Endodermal cell (in vitro differentiated cells): ENCODE measurements at places on chromosomes 2 and 18.

DNA sequence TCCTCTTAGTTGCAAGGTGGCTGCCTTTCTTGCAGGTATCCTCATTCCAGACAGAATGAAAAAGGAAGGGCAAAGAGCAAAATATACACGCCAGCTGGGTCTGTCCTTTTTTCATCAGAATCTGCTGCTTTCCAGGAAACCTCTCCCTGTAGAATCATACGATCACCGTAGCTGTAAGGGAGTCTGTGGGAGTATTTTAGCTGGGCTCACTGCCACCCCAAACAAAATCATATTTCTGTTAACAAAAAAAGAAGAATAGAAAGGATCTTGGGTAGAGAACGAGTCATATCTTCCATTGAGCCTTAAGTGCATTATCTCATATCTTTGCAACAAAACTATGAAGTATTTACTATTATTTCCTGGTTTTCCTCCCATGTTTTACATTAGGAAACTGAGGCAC is 15.0 kb upstream of the TANC1 start:
- peaks cover 4% of the 10 kb centered on the region for H3K4me1 ChIP-seq
- no peaks in the 10 kb centered on the region for H3K36me3 ChIP-seq
- no peak for DNase-seq
- no peaks in the 10 kb centered on the region for H3K27me3 ChIP-seq

DNA sequence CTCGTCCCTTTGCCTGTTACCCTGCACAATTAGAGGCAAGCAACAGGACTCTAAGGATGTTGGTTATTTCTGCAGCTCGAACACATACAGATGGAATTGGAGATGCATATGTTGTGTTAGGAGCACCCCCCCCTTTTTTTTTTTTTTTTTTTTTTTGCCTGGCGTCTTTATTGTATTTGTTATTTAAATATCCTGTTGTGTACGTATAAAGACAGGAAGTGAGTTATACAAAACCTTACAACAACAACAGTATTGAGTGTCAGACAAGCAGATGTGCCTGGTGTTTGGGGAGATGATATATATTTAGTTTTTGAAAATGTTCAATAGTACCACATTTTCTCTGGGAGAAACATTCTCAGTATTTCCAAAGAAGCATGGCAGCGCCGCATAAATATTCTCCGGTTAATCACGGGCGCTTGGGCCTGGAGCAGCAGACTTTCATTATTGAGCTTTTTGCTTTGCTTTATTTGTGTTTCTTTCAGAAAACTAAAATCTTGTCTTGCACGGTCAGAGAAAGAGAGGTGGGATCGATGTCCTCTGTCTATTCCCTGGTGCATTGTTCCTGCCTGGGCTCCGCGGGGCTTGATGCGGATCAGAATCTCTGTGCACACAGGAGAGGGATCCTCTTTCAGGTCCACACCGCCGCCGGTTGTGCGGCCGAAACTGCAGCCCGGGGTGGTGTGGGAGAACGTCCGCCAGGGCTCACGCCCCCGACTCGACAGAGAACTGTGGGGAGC is 23.2 kb upstream of the ZNF516 start:
- H3K4me1 ChIP-seq = no peaks in the 10 kb centered on the region
- no peaks in the 10 kb centered on the region for H3K36me3 ChIP-seq
- H3K4me3 ChIP-seq = peak overlapping the region; percentile 75
- peak overlapping the region; percentile 50 for H3K27ac ChIP-seq
- DNase-seq = peak; percentile 85
- no peaks in the 10 kb centered on the region for H3K27me3 ChIP-seq

- no peaks in the 10 kb centered on the region for H3K36me3 ChIP-seq
- no peaks in the 10 kb centered on the region for H3K4me1 ChIP-seq
- H3K27me3 ChIP-seq = peaks cover 23% of the 10 kb centered on the region
- no peak overlapping the region for H3K27ac ChIP-seq
- no peak overlapping the region for H3K4me3 ChIP-seq
Observed at GRCh38 chr2:45137966-45138695, 128.9 kb upstream of the SIX2 start.

- H3K27ac ChIP-seq = no peak overlapping the region
- no peaks in the 10 kb centered on the region for H3K4me1 ChIP-seq
- no peak for DNase-seq
- no peaks in the 10 kb centered on the region for H3K36me3 ChIP-seq
- no peak overlapping the region for H3K4me3 ChIP-seq
Observed at GRCh38 chr18:35192415-35192814, 48.4 kb upstream of the ZNF397 start.

DNA sequence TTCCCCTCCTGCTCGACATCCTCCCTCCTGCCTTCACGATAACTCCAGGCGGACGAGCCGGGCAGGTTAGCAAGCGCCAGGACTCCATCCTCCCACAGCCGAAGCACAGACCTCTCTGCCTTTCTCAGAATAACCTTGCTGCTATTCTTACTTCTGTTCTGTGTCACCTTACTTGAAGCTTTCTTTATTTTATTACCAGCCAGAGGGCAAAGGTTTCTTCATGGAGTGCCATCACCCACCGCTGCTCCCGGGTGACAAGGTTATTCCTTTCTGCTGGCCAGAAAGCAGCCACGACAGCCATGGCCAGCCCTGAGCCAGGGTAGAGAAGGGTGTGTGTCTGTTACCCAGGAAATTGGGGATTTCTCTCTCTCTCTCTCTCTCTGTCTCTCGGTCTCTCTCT is 227.1 kb downstream of the ANAPC1 start:
- DNase-seq = peak; percentile 38
- no peak overlapping the region for H3K4me3 ChIP-seq
- H3K27me3 ChIP-seq = peaks cover 4% of the 10 kb centered on the region
- no peaks in the 10 kb centered on the region for H3K4me1 ChIP-seq
- no peaks in the 10 kb centered on the region for H3K36me3 ChIP-seq
- no peak overlapping the region for H3K27ac ChIP-seq

- no peak for DNase-seq
- H3K4me3 ChIP-seq = no peak overlapping the region
- H3K4me1 ChIP-seq = no peaks in the 10 kb centered on the region
- no peaks in the 10 kb centered on the region for H3K27me3 ChIP-seq
- H3K36me3 ChIP-seq = peaks cover 3% of the 10 kb centered on the region
- no peak overlapping the region for H3K27ac ChIP-seq
Observed at GRCh38 chr2:170052151-170052550, 125.8 kb upstream of the MYO3B start.

GRCh38 chr2:62743506-62743905 is 38.0 kb downstream of the EHBP1 start:
- H3K36me3 ChIP-seq = no peaks in the 10 kb centered on the region
- no peak overlapping the region for H3K4me3 ChIP-seq
- no peaks in the 10 kb centered on the region for H3K27me3 ChIP-seq
- DNase-seq = no peak
- no peaks in the 10 kb centered on the region for H3K4me1 ChIP-seq
- no peak overlapping the region for H3K27ac ChIP-seq

- no peak for DNase-seq
- no peak overlapping the region for H3K4me3 ChIP-seq
- no peaks in the 10 kb centered on the region for H3K27me3 ChIP-seq
- no peaks in the 10 kb centered on the region for H3K4me1 ChIP-seq
Observed at GRCh38 chr2:1567556-1568344, 154.5 kb downstream of the TPO start.

DNA sequence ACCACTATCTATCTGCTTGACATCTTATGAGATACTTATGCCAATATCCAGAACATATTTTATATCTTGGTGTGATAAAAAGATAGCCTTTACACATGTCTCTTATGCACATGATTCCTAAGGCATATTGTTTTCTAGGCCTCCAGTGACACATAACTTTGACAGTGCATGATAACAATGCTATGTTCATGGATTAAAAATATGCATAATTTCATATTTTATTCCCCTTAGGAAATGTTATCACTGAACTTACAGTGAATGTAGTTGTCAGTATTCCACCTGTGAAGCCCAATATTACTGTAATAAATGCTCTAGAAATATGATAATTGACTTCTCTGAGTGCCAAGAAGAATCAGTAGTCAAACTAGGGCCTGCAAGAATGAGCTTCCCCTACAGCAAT is 532.3 kb downstream of the SPAG16 start:
- no peaks in the 10 kb centered on the region for H3K27me3 ChIP-seq
- H3K36me3 ChIP-seq = no peaks in the 10 kb centered on the region
- DNase-seq = no peak
- H3K4me3 ChIP-seq = no peak overlapping the region

GRCh38 chr2:172995323-172996244 is 80.1 kb upstream of the MAP3K20 start:
- no peaks in the 10 kb centered on the region for H3K27me3 ChIP-seq
- no peaks in the 10 kb centered on the region for H3K4me1 ChIP-seq
- H3K36me3 ChIP-seq = no peaks in the 10 kb centered on the region
- H3K27ac ChIP-seq = no peak overlapping the region
- no peak overlapping the region for H3K4me3 ChIP-seq
- no peak for DNase-seq

- DNase-seq = no peak
- H3K27me3 ChIP-seq = no peaks in the 10 kb centered on the region
- no peaks in the 10 kb centered on the region for H3K4me1 ChIP-seq
- no peak overlapping the region for H3K27ac ChIP-seq
- no peaks in the 10 kb centered on the region for H3K36me3 ChIP-seq
- H3K4me3 ChIP-seq = no peak overlapping the region
Observed at GRCh38 chr18:76251691-76252090, 243.4 kb downstream of the ZNF516 start.

DNA sequence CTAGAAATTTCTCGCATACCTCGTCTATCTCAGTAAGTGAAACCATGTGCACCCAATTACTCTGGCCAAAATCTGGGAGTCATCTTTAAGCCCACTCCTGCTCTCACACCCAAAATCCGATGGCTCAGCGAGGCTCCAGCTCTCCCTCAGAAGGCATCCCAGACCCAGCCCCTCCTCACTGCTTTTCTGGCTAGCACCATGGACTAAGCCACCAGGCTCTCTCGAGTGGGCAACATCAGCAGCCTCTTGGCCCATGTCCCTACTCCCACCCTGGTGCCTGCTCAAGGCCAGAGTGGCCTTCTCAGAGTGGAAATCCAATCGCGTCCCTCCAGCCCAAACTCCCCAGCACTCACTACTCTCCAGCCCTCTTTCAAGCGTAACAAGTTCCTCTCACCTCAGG is 27.2 kb downstream of the TNS1 start:
- H3K27me3 ChIP-seq = peaks cover 28% of the 10 kb centered on the region
- H3K4me1 ChIP-seq = no peaks in the 10 kb centered on the region
- no peak for DNase-seq

- no peaks in the 10 kb centered on the region for H3K27me3 ChIP-seq
- no peak overlapping the region for H3K27ac ChIP-seq
- no peaks in the 10 kb centered on the region for H3K36me3 ChIP-seq
- H3K4me3 ChIP-seq = no peak overlapping the region
- DNase-seq = peak; percentile 61
Observed at GRCh38 chr2:46878886-46879285, 36.7 kb downstream of the MCFD2 start.

GRCh38 chr2:223855426-223855825 is 18.0 kb upstream of the AP1S3 start:
- no peak overlapping the region for H3K27ac ChIP-seq
- peaks cover 14% of the 10 kb centered on the region for H3K36me3 ChIP-seq
- DNase-seq = no peak
- H3K4me3 ChIP-seq = no peak overlapping the region

DNA sequence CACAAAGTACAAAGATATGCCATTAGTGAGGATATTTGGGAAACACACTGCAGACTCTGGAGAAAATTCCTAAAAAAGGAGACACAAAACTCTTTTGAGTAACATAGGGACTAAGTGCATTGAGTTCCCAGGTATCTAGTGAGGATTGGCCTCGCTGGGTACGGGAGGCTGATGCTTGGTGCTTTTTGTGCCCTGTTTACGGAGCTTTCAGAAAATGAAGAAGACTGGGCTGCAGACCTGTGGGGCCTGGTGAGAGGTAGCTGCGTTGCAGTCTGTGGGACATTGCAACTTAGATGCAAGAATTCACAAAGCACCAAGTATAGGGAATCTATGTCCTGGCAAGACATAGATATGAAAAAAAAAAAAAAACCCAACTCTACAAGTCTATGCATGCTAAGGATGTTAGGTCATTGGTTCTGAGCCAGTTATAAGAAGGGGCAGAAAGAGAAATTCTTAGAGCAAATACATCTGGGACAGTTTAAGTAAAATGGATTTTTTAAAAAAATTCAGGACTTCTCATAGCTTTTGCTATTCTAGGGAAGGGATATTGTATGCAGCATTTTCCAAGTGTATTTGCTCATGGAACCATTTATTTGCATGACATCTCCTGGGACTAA is 156.0 kb downstream of the SLC4A3 start:
- H3K27me3 ChIP-seq = no peaks in the 10 kb centered on the region
- H3K36me3 ChIP-seq = no peaks in the 10 kb centered on the region
- H3K27ac ChIP-seq = no peak overlapping the region
- no peak for DNase-seq
- H3K4me1 ChIP-seq = no peaks in the 10 kb centered on the region

DNA sequence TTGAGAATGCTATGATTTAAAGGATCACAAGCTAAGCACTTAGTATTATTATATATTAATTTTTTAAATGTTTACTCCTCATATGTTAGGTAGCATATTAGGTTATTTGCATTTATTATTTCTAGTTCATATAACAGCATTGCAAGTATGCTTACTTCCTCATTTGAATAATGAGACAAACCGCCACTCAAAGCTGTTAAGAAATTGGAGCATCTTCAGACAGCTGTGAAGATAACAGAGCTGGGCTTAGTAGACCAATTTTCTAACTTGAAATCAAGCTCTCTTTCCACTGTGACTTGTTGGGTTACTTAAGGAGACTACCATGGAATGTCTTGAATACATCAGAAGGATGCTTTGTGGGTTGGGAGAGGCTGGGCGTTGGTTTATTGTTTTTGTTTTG is 139.3 kb downstream of the ASXL3 start:
- H3K4me3 ChIP-seq = no peak overlapping the region
- no peaks in the 10 kb centered on the region for H3K36me3 ChIP-seq
- no peak for DNase-seq
- no peaks in the 10 kb centered on the region for H3K4me1 ChIP-seq
- no peak overlapping the region for H3K27ac ChIP-seq

- H3K27ac ChIP-seq = no peak overlapping the region
- H3K36me3 ChIP-seq = peaks cover 83% of the 10 kb centered on the region
- H3K4me1 ChIP-seq = no peaks in the 10 kb centered on the region
- H3K4me3 ChIP-seq = no peak overlapping the region
- no peak for DNase-seq
- no peaks in the 10 kb centered on the region for H3K27me3 ChIP-seq
Observed at GRCh38 chr2:200466425-200467418, 43.1 kb downstream of the KCTD18 start.

- peak overlapping the region; percentile 7 for H3K27ac ChIP-seq
- H3K27me3 ChIP-seq = no peaks in the 10 kb centered on the region
- DNase-seq = no peak
- H3K36me3 ChIP-seq = no peaks in the 10 kb centered on the region
Observed at GRCh38 chr18:13511961-13512577, 214.3 kb downstream of the FAM210A start.

- no peak overlapping the region for H3K27ac ChIP-seq
- H3K27me3 ChIP-seq = no peaks in the 10 kb centered on the region
- DNase-seq = no peak
Observed at GRCh38 chr2:133885847-133886246, 317.6 kb upstream of the NCKAP5 start.

- no peaks in the 10 kb centered on the region for H3K27me3 ChIP-seq
- peak; percentile 83 for DNase-seq
- no peaks in the 10 kb centered on the region for H3K4me1 ChIP-seq
- no peak overlapping the region for H3K4me3 ChIP-seq
Observed at GRCh38 chr2:205903549-205904129, 182.3 kb downstream of the INO80D start.

GRCh38 chr18:5930789-5931188 is 35.5 kb upstream of the TMEM200C start:
- no peaks in the 10 kb centered on the region for H3K36me3 ChIP-seq
- H3K27ac ChIP-seq = no peak overlapping the region
- DNase-seq = no peak
- H3K27me3 ChIP-seq = no peaks in the 10 kb centered on the region
- no peaks in the 10 kb centered on the region for H3K4me1 ChIP-seq
